Activated CD4-positive, alpha-beta T cell treated with anti-CD3 and anti-CD28 coated beads, Interleukin-2, amount 50 U/mL, for 4 hours (primary cell): ENCODE measurements at places on chromosomes 16 and 17.

GRCh38 chr16:87040169-87041117 lies 276.7 kb downstream of the C16orf95 start:
- no peak for DNase-seq

- no peak for DNase-seq
Observed at GRCh38 chr16:55543472-55543871, 23.0 kb upstream of the CAPNS2 start.

DNA sequence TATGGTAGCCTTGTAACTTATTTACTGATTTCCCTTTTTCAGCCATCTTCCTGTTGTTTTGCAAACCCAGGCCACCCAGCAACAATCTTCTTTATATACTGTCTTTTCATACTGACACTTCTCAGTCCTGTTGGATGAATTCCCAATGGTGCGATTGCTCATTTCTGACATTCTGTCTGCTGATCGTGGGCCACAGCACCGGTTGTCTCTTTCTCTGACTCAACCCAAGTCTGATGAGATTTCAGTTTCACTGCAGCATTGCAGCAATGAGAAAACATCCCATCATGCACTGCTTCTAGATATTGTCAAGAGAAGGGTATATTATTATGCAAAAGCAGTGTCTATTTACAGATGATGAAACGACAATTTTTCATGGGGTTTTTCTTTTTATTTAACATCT lies 349.2 kb upstream of the HSBP1 start:
- DNase-seq = no peak

- no peak for DNase-seq
Observed at GRCh38 chr16:76976101-76976500, 214.9 kb upstream of the MON1B start.

DNA sequence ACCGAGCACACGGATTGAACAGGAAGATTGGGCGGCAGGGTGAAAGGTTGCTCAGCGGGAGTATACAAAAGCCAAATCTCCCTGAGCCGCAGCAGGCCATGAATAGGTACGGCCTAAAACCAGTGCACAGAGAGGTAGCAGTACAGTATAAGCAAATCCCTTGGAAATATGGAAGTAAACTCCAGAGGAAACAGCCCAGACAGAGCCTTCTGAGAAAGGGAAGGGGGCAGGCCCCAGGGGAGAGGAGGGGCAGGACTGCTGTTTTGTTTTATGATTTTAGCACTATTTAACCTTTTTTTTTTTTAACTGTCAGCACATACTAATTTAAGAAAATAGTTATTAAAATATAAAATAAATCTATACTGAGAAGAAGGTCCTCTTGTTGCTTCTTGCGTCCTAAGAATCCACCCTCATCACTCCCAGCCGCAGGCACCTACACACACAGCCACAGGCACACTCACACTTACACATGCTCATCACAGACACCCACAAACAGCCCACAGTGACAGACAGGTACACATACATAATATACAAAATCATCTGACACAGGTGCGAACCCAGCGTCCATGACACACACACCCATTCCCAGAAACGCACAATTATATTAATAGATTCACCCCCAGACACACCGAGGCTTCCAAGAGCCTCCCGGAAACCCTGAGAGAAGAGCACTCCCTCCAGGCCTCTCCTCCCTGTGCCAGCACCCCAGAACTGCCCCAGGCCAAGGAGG lies 12.8 kb downstream of the PLXDC1 start:
- DNase-seq = no peak

- no peak for DNase-seq
Observed at GRCh38 chr17:17728550-17729251, 47.4 kb downstream of the RAI1 start.

DNA sequence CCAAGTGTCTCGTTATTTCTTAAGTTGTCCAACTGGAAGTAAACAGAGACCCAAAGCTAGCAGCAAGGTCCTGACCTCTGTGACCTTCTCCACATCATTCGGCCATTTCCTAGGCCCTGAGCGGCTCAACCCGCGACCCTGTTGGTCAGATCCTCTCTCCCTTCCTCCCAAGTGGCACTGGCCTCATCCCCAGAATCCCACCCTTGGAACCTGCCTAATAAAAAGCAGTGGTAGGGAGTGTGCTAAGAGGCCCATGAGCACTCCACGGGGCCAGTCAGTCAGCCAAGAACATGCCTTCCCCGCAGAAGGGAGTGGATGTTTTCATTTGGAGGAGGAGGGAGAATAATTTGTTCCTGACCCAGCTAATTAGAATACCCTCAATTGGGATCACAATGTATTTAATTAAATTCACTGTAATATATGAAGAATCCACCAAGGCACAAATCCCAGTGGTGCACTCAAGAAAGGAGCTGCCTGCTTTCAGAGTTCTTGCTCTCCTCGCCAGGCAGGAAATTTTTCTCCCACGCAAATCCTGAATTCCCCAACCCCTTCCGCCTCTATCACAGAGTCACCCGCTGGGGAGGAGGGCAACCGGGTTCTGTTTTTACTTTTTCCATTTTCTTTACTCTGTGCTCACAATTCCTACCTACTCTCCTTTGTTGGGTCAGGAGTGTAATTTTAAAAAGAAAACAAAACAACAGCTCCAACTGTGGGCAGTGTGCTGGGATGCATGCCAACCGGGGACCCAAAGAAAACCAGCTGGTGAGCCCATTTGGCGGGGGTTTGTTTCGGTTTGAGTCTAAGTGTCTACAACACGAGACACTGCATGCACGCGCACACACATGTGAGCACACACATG lies 153.4 kb downstream of the ZFHX3 start:
- DNase-seq = no peak

GRCh38 chr16:83552228-83552627 lies 255.6 kb upstream of the HSBP1 start:
- no peak for DNase-seq

- no peak for DNase-seq
Observed at GRCh38 chr16:63092736-63093135, 1056.5 kb upstream of the CDH8 start.

GRCh38 chr17:36921095-36921851 lies 16.0 kb upstream of the LHX1 start:
- DNase-seq = peak; percentile 40

DNA sequence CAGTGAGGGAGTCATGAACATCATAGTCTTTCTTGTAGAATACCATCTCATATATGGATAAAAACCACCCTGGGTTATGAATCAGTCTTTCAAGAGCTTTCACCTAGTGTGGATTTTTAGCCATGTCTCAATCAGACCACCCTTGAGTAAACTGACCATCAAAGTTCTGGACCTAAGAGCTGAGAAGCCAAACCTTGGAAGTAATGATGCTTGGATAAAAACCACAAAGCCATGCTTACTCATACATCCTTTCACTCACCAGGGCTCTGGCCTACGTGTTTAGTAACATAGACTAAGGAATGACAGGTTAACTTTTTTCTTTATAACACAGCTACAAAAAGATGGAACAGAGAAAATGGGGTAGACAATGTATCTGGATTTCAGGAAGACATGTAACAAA lies 167.2 kb downstream of the STX8 start:
- DNase-seq = no peak

DNA sequence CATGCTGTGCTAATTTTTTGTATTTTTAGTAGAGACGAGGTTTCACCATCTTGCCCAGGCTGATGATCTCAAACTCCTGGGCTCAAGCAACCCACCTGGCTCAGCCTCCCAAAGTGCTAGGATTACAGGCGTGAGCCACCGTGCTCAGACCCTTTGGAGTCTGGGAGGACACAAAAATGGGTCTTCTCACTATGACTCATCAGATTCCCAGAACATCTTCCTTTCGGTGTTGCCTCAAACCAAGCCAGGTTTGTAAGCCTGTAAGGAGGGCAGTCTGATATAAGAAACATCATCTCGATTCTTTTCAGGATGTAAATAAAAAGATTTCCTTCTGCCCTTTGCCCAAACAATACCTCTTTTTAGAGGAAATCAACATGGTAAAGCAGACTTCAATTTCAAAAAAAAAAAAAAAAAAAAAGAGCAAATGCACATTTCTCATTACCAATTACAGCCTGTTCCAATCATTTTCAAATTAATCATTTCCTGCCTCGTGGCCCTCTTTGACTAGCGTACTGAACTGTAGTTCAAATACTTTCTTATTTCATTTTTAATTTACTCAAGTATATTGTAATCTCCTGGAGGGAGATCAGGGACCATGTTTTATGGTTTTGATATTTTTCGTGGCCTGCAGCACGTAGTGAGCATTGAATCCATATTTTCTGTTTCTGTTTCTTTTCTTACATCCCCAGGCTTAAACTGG lies 409.6 kb downstream of the GRIN2A start:
- DNase-seq = no peak

- no peak for DNase-seq
Observed at GRCh38 chr17:31511580-31511979, 120.1 kb downstream of the RAB11FIP4 start.

- no peak for DNase-seq
Observed at GRCh38 chr16:48109475-48109874, 46.3 kb downstream of the ABCC12 start.

DNA sequence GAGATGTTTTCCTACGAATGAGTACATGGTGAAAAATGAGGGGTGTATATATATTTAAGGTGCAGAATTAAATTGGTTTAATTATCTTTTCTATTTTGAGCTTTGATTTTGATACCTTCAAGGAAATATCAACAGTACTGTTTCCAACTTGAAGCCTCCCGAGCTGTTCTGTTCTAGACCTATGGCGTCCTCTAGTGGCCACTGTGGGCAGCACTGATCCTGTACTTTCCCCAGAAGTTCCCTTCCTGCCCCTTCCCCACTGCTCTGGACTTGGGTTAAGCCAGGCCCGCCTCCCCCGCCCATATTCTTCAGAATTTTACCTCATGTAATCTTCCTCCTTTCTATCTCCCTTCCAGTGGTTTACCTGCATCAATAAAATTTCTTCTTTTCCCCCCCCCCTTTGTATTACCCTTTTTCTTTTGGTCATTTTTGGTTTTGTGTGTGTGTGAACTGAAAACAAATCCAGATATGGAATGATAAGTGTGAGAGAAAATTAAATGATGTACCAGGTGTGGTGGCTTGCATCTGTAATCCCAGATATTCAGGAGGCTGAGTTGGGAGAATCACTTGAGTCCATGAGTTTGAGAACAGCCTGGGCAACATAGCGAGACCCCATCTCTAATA lies 1643.5 kb downstream of the TP53TG3F start:
- no peak for DNase-seq

DNA sequence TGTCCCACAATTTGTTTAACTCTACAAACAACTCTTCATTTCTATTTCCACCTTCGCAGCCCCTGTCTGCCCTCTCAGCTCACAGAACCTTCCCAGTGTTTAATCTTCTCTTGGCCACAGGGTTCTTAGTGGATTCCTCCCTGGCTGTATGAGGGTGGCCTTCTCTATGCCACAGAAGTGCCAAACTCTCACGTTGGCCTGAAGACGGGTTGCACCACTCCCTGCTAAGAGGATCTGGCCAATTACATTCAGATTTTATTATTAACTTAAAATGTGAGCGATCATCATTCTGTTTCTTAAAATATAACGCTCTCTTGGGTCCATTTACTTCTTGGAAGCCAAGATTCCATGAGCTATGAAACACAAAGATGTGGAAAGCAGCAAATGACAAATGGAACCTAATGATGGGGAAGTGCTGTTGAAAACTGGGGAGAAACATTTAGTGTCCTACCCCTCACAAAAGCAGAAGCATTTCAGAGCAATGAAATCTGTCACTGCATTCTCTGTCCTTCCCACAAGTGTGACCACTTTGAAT lies 91.3 kb upstream of the NOG start:
- no peak for DNase-seq

DNA sequence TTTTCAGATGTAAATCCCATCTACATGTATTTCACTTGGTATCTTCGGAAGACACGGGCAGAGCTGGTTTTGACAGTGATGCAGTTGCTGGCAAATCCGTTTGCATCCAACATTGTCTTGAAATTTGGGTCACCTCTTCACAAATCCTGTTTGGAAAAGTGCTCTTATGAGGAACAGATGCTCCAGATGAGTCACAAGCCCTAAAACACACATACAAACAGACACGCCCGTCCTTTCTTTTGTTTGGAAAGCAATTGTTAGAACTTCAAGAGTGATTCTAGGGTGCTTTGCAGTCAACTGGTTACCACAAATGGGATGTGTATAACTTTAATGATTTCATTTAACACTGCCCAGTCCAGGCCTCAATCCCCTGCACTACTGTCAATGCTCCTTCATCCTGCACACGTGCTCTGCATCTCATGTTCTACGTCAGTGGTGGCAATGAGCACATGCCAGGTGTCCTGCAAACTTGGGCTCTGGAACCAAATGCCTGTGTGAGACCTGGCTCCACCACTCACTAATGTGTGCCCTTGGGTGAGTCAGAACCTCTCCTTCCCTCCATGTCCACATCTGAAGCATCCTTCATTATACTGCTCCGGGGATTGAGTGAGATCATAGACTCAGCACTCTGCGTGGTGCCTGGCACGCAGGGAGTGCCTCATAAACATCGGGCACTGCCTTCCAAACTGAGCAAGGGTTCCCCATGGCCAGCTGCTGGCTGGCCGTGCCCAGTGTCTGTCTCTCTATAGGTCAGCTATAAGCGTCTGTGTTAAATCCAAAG lies 19.3 kb upstream of the FOXF1 start:
- DNase-seq = no peak

- DNase-seq = no peak
Observed at GRCh38 chr17:81426393-81427172, 31.3 kb downstream of the BAHCC1 start.

- DNase-seq = no peak
Observed at GRCh38 chr17:41265078-41265477, at the start of gene KRTAP9-6. KRTAP9-6 (plus strand) TSS chr17:41265378; CDS start chr17:41265378, 0 bp downstream.

GRCh38 chr16:30032083-30032819 lies 1.2 kb upstream of the TLCD3B start:
- DNase-seq = peak; percentile 58

GRCh38 chr17:39057701-39058206 lies 90.6 kb upstream of the FBXO47 start:
- DNase-seq = no peak

DNA sequence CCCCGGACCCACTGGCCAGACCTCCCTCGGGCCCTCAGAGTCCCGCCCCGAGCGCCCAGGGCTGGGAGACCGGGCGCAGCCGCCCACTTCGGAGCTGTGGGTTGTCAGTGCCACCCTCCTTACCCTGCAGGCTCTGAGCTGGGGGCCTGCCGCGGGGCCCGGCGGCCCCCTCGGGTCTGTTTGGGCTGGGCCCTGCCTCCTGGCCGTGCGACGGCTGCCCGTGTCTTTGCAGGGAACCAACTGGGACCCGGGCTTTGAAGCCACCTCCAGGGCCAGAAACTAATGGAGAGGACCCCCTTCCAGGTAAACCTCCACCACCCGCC lies 443 bp downstream of the TEDC2 start:
- DNase-seq = no peak

- no peak for DNase-seq
Observed at GRCh38 chr17:35560703-35561102, at the start of gene SLFN14. SLFN14 (minus strand) TSS chr17:35560819; CDS start chr17:35558062, 2,757 bp downstream.
